ENCODE measurements at places on chromosomes 1 and 21. TPM values are rescaled to one million over a fixed set of nuclear protein-coding genes. Genes with fewer than 3 reads are reported as not detected.

The ST6GALNAC5 gene
- total RNA-seq: 1.1 TPM

The CCDC30 gene
- 8.9 TPM for total RNA-seq

DNA sequence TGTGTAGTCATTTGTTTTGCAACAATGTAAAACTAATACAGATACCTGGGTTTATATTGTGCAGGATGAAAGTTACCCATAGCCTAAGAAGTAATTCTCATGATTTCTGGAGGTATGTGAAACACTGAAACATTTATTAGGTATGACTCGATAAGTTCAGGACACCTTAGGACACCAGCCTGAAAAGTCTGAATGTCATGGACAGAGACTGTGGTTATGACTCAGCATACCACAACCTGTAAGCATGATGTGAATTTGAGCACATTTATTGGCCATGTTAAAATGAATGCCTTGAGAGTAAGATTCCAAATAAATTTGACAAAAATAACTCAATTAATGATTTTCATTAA is 1471.7 kb upstream of the B3GALT2 start:
- no peak for DNase-seq

DNA sequence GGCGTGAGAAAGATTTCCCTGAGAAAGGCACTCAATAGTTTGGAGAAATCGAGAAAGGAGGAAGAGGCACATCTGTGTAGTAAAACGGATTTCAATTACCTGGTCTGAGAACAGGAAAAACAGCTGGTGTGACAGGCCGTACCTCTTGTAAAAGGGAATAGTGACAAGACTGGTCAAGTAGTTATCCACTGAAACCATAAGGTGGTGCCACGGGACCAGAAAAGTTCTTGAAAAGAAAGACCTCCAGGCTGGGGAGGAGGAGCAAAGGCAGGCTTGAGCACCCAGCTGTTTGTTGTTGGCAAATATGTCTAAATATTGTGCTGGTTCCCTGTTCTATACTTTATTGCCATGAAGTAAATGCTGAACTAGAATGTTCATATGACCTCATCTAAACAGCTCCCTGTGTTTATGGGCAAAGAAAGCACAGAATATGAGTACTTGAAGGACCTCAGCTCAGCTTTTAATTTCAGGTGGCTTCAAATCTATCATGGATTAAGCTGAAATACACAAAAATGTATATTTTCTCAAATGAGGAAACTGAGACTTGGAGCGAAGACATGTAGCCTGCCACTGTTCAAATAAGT is 4.0 kb downstream of the HAO2 start:
- peak; percentile 50 for DNase-seq

DNA sequence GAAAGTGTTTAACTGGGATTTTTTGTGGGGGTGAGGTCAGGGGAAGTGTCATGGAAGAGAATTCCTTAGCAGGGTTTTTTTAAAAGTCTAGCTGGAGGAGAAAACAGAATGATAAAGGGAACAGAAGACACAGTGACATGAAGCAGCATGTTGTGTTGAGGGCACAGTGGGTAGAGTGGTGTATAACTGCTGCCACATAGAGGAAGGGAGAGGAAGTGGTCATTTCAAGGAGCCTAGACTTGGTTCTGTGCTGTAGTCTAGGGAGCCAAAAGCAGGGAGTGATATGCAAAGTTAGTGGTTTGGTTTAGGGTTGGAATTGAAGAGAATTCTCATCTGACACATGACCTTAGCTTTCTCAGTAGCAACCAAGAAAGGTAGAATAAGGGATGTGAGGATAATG is 10.2 kb downstream of the EEIG2 start:
- DNase-seq: no peak

GRCh38 chr1:33805988-33806387 is 57.9 kb upstream of the HMGB4 start:
- no peak for DNase-seq

- DNase-seq: no peak
Observed at GRCh38 chr1:87330885-87331364, 2.2 kb downstream of the LMO4 start.

GRCh38 chr1:61337981-61338848 is 255.9 kb downstream of the NFIA start:
- DNase-seq: peak; percentile 74
